ENCODE measurements at places on chromosomes 7 and 10. TPM values are rescaled to one million over a fixed set of nuclear protein-coding genes. Genes with fewer than 3 reads are reported as not detected.

Gene ZNF853
- total RNA-seq: 21.9 TPM

Gene ERVW-1
- total RNA-seq: 5.5 TPM

- no peak for DNase-seq
These were observed 31.5 kb upstream of the GSAP start for GRCh38 chr7:77447616-77448015.

DNA sequence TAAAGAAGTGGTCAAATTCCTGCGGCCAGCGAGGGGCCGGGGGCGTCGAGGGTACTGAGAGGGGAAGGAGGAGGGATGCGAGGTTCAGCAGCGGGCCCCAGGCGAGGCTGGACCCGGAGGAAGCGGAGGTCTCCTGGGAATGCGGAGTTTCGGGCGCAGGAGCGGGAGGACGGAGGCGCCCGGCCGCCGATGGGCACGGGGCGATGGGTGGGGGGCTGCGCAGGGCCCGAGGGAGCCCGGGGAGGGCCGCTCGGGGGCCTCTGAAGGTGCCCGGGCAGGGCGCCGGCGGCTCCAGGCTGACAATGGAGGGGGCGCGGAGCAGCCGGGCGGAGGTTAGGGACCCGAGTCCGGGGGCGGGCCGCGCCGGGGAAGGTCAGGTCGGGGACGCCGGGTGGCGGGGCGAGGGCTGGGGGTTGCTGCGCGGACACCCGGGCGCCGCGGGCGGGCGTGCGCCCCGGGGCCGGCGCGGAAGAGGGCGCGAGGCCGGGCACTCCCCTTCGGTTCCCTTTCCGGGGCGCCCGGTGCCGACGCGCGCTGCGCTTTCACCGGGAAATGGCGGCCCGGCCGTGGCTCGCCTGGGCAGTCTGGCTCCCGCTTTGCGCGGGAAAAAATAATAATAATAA lies 683 bp downstream of the MACROH2A2 start:
- peak; percentile 21 for DNase-seq

Measured in umbilical cord (tissue), 2 donors.